NCI-H1694 treated with DMSO at 0.1 percent for 48 hours (cell line): ENCODE measurements at places on chromosomes 13 and 19.

DNA sequence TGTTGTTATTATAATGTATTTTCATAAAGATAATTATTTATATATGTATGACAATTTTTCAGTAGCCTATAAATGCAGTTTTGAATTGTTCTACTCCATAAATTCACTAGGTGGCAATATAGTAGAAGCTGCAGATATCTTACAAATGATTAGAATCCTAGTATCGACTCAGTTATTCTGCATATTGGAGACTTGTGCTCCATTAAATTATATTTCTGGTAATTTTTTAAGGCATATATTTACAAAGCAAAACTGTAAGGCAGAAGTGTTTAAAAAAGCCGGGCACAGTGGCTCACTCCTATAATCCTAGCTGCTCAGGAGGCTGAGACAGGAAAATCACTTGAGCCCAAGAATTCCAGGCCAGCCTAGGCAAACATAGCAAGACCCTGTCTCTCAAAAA, 58.7 kb downstream of the DPY19L3 start:
- DNase-seq: peak; percentile 80

GRCh38 chr19:51712461-51713081, 11.2 kb downstream of the HAS1 start:
- DNase-seq: no peak

DNA sequence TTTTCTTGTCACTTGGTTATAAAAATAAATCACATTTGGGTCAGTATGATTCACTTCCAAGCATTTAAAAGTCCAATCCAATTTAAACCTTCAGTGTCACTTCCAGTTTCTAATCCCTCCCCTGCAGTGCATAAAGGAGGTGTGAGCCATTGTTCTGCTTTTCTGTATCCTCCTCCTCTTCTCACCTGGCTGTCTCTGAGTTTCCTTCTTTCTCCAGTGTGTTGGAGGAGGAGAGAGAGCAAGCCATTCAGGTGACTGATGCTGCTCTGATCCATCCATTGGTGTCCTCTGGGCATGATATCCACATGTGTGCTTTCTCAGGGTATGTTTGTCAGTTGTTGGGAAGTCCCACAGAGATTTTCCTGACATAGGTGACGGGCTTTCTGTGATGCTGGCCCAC, 1.2 kb downstream of the NUDT15 start:
- no peak for DNase-seq

GRCh38 chr19:16867211-16867610, 21.6 kb upstream of the F2RL3 start:
- no peak for DNase-seq

DNA sequence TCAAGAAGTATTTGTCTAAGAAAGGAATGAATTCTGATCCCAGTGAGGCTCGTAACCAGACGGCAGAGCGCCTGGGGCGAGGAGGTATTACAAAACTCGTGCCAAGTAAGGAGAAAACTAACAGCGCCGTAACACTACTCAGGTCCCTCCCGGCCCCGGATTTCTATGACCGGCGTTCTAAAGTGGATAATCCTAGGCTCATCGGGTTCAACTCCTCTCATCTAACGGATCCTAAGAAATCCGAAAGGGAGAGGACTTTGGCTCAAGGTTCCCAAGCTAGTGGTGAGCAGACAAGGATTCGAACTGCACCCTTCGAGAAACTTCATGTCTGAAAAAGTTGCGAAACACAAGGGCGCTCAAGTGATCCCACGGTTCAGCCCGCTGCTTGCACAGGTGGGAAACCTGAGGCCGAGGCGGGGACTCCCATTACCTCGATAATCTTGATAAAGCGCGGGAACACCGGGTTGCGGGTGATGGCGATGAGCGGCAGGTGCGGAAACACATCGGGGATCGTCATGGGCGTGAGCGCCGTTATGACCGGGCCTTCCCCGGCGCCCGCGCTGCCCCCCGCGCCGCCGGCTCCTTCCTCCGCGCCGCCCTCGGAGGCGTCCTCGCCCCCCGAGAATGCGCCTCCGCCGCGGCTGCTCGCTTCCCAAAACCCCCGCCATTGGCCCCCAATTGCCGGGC, 529 bp downstream of the LONP1 start:
- no peak for DNase-seq

DNA sequence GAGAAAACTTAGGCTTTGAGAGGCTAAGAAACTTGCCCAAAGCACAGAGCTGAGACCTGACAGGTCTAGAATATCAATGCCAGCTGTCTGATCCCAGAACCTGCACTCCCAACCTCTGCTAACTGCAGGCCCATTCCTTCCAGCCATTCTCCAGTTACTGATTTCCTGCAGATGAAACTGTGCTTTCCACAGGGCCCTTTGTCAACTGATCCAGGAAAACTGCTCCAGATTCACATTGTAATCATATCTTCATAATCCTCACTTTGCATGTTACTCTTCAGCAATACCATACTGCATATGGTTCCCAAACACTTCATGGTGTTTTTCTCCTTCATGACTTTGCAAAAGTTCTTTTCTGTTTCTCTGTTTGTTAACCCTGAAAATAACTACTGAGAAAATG, 100.6 kb downstream of the RAP2A start:
- no peak for DNase-seq

DNA sequence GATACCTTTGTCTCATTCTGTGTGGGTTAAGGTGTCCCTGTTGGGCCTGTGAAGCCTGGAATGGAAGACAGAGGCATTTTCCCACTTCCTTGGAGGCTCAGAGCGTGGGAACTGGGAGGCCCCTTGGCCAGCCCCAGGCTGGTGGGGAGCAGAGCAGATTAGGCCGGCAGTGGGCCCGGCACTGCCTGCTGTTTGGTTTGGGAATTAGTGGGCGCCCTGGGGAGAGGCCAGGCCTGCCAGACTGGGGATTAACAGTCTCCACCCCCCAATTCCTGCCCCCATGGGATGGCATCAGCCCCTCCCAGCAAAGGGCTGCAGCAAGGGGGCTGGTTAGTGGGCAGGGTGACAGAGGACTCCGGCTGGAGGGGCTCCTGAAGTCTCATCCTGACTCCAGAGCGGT, 3.1 kb upstream of the BEST2 start:
- DNase-seq: no peak

DNA sequence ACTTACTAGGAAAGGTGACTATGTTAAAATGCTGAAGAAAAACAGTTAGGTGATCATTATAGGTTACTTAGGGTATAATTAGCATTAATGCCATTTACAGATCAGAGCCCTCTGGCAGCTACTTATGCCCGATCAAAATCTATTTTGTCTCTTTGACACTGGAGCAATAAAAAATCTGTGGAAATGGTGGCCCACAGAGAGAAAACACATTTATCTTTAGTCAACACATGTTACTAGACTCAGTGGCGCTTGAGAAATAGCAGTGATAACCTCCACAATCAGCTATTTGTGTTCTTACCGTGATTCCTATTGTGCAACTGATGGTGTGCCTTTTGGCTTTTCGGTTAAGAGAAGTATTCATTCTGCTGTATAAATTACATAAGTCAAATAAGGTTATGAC, 1519.6 kb downstream of the PCDH9 start:
- DNase-seq: no peak

DNA sequence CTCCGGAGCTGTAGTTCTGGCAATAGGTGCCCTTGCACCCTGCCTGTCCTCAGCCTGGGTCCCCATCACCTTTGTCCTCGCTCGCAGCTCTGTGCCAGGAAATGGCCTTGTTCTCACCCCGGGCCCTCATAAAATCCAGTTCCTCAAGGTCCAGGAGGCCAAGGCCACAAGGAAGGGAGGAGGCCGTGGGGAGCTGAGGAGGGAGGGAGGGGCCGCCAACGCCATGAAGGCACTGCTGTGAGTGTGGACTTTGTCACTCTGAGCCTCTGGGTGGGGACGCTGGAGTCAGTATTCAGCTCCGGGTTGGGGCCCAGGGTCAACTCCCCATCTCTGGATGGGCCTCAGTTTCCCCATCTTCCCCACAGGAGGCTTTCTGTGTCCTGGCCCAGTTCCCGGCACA, 9.2 kb upstream of the GNA11 start:
- no peak for DNase-seq

DNA sequence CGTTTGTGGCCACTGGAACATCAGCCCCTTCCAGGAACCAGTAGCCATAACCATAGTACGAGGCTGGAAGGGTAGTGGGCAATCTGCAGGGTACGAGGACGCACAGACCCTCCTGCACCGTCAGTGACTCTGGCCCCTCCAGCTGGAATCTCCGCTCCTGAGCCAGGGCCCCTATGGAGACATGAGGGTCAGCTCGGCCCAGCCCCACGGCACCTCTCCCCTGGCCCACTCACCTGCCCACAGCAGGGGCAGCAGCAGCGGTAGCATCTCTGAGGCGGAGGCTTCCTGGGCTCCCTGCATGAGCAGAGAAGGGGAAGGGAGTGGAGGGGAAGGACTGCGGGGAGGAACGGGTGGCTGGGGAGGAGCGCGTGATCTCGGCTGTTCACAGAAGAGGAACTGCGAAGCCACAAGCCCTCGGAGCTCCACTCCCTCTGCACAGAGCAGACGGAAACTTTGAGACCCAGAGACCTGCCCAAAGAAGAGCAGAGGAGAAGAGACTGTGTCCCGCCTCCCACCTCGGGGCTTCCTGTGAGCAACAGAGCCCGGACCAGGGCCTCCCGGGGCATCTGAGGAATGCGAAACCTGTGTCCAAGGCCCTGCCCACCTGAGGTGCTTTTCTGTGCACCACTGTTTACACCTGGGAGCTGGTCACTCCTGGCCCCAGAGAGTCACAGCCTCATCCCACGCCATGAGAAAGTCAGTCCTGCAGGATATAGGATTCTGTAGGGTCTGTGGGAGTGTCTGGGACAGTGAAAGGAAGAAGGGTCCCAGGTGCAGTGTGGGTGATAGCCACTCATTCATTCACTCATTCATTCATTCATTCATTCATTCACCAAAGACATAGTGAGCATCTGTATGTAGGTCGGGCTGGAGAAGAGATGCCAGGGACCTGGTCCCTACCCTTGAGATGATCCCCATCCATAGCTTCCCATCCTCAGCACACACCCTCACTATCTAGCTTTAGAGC, at the start of gene SIGLEC6:
Gene SIGLEC6, minus strand, starts transcription at position 322 of the 967 bp plus-strand sequence. Its CDS starts 22 bp downstream, at position 300.
- DNase-seq: no peak
